ENCODE measurements at places on chromosomes 2 and 18.
A peak's percentile ranks its signal among the peaks of the same experiment; 100 is the strongest.

GRCh38 chr2:74255660-74256213 lies 57.3 kb downstream of the MTHFD2 start:
- DNase-seq = no peak

- peak; percentile 96 for DNase-seq
These were observed at the start of gene RNF125 for GRCh38 chr18:32018331-32019250. TSS of gene RNF125 (plus strand) at chr18:32018825. CDS start at chr18:32018864, 39 bp downstream.

DNA sequence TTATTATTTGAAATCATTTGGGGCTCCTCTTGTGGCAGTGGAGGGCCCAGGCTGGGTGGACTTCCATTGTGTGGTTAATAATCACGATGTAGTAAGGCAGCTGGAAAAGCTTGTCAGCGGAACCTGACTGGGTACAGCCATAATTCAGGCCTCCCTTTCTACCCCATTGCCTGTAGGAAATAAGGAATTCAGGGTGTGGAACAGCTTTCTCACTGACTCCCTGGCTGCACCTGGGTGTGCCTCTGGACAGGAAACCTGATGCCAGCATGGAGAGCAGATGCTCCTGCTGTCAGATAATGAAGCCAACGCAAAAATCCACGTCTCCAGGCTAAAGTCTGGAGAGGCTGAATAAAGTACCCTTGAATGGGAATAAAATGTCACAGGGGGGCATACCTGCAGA lies 44.2 kb downstream of the LYPD6B start:
- DNase-seq = peak; percentile 86

GRCh38 chr2:40201425-40201824 lies 250.5 kb downstream of the SLC8A1 start:
- DNase-seq = no peak

GRCh38 chr18:41371156-41372045 lies 583.6 kb upstream of the PIK3C3 start:
- DNase-seq = no peak

DNA sequence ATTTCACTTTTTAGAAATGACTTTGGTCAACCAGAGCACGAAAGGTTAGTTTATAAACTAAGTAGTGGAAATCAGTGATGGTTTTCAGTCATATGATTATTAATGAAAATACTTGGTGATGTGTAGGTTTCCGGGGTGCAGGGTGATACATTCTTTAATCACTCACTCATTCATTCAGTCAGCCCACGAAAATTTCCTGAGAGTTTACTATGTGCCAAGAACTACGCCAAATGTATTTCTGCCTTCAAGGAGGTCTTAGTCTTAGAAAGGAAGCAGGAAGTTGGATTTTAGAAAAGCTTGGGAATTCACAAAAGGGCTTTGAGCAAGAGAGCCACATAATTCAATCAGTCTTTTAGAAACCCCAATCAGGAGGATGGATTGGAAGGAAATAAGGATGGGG lies 543.6 kb downstream of the PLCL1 start:
- no peak for DNase-seq

- DNase-seq = no peak
These were observed 54.2 kb upstream of the CTDP1 start for GRCh38 chr18:79625195-79625923.

DNA sequence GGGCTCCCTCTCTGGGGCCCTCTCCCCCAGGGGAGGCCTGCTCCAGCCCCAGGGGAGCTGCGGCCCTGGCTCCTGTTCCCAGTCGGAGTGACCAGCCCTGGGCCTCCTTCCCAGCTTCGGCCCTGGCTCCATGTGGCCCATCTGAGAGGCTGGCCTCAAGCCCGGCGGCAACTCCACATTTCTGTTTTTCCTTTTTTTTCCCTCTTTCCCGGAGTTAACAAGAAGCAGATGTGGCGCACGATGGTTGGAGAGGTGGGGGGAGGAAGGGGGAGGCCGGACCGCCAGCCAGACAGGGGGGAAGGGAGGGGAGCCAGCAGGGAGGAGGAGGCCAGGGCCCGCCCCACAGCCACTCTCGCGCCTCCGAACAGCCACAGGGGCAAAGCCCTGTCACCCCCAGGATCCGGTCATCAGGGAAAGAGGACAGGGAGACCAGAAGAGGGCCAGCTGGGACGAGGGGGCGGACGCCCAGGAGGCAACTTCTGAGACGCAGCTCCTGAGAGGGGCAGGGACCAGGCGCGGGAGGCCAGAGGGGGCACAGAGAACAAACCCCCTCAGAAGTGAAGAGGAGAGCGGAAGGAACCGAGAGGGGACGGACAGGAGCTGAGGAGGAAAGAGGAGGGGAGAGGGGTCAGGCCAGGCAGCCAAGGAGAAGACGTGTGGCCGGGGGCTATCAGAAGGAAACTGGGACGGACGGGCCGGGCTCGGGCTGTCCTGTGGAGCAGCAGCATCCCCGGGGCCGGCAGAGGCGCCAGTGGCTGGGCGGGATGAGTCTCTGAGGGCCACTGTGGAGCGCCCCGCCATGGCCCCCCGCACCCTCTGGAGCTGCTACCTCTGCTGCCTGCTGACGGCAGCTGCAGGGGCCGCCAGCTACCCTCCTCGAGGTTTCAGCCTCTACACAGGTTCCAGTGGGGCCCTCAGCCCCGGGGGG lies at the start of gene EMILIN1:
TSS of gene EMILIN1 (plus strand) at position 349 of the 928 bp plus-strand sequence. CDS start at position 800, 451 bp downstream.
- peak; percentile 70 for DNase-seq

- DNase-seq = peak; percentile 88
These were observed 17.3 kb upstream of the CYS1 start for GRCh38 chr2:10097352-10098148.

DNA sequence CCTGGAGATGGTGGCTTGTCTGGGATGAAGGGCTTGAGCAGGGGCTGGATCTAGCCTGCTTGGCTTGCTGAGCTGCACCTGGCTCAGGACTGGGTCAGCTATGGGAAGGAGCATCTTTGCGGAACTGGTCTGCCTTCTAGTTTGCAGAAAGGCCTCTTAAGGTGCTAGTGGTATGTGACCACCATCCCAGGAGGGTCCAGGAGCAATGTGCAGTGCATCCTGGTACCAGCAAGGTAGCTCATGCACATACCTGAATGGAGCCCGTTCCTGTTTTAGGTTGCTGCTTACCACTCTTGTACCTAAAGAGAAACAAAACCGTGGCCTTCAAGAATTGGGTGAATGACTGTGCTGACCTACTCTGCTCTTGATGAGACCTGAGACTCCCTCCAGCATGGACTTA lies 118.6 kb upstream of the PELI1 start:
- DNase-seq = no peak

- no peak for DNase-seq
These were observed 241.9 kb upstream of the SLC14A2 start for GRCh38 chr18:45373286-45373880.

- no peak for DNase-seq
These were observed 181.6 kb upstream of the PXDN start for GRCh38 chr2:1925928-1926327.

GRCh38 chr18:58856881-58857280 lies 7.8 kb upstream of the ZNF532 start:
- DNase-seq = no peak

DNA sequence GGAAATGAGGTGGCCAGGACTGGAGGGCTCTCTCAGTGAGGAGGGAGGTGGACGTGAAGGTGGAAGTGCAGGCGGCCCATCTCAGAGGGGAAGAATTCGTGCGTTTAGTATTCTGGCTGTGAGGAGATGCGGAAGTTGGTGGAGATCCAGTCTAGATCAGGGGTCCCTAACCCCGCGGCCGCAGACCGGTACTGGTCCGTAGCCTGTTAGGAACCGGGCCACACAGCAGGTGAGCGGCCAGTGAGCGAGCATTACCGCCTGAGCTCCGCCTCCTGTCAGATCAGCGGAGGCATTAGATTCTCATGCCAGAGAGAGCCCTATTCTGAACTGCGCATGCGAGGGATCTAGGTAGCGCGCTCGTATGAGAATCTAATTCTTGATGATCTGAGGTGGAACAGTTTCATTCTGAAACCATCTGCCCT lies 1.6 kb upstream of the FHOD3 start:
- no peak for DNase-seq

GRCh38 chr2:46198164-46198883 lies 98.9 kb upstream of the EPAS1 start:
- DNase-seq = no peak

GRCh38 chr18:35491700-35492077 lies 6.1 kb downstream of the INO80C start:
- peak; percentile 80 for DNase-seq

GRCh38 chr2:54380670-54381069 lies 75.5 kb upstream of the SPTBN1 start:
- DNase-seq = no peak
